Uterus (tissue), 4 donors: ENCODE measurements at places on chromosomes 11 and 22. TPM values are rescaled to one million over a fixed set of nuclear protein-coding genes. Genes with fewer than 3 reads are reported as not detected.
A peak's percentile ranks its signal among the peaks of the same experiment; 100 is the strongest.

Gene GVQW3
- total RNA-seq: 5.9 TPM

Gene CNGA4
- 0.90 TPM for total RNA-seq

Gene FOLR2
- 32.2 TPM for total RNA-seq

Gene MOV10L1
- total RNA-seq: 3.4 TPM

Gene ANKRD49
- total RNA-seq: 25.3 TPM

Gene SMDT1
- total RNA-seq: 98.0 TPM

Gene KRTAP5-1
- not detected for total RNA-seq

Gene CERK
- total RNA-seq: 37.4 TPM

Gene WBP2NL
- total RNA-seq: 6.6 TPM

Gene TMPRSS4
- 5.5 TPM for total RNA-seq

Gene OR5P2
- not detected for total RNA-seq

Gene ADORA2A
- total RNA-seq: 9.9 TPM

Gene CHRM1
- total RNA-seq: 1.3 TPM

Gene MYO7A
- total RNA-seq: 2.0 TPM

Gene PTPRCAP
- 0.29 TPM for total RNA-seq

Gene APOA1
- 2.2 TPM for total RNA-seq

Gene PRG3
- total RNA-seq: not detected

Gene FOLR3
- total RNA-seq: not detected

DNA sequence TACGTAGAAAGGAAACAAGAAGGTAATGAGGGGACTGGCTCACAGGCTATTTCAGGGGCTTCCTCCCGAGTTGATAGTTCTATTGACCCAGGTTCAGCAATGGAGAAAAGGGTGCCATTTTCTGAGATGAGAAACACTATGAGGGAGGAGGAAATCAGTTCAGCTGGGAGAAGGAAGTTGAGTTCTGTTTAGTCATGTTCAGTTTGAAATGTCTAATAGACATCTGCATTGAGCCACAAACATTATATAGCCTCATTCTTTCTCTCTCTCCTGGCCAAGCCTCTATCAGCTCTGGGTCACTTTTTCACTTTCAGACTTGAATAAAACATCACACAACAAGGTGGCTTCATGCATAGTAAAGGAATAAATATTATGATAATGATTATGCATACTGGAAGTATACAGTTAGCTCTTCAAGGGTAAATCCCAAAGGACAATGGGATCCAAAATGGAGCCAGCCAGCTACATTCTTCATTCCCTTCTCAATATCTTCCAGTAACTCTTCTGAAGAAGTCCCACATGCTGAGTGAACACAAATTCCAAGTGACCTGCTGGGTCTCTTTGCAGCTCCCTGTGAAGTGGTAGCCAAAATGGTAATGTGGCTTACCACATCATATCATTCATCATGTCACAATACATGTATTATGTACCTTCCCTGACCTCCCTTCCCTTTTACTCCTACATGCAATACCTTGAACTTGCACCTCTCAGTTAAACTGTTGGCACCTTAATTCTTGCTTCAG is 80.9 kb upstream of the CD44 start:
- DNase-seq: no peak

DNA sequence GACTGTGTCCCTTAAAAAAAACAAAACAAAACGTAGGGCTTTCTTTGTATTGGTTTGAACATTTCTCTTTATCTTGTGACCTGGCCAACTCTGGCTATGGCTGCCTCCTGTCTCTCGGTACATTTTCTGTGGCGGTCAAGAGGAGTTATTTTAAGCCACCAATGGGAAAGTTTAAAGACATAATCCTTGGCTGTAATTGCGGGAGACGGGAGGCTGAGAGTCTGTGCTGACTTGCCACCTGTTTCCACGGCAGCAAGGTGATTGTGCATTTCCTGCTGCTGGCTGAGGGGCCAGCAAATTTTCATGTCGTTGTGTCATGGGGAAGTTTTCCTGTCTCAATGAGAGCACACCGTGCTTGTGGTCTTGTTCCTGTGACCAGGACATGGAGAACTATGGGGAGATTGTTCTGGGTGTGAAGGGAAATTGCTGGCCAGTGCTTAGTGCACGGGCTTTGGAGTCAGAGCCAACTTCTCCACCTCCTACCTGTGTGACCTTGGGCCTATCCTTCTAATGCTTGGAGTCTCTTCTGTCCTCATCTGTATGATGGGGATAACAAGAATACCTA is 11.0 kb downstream of the PTPRJ start:
- no peak for DNase-seq

DNA sequence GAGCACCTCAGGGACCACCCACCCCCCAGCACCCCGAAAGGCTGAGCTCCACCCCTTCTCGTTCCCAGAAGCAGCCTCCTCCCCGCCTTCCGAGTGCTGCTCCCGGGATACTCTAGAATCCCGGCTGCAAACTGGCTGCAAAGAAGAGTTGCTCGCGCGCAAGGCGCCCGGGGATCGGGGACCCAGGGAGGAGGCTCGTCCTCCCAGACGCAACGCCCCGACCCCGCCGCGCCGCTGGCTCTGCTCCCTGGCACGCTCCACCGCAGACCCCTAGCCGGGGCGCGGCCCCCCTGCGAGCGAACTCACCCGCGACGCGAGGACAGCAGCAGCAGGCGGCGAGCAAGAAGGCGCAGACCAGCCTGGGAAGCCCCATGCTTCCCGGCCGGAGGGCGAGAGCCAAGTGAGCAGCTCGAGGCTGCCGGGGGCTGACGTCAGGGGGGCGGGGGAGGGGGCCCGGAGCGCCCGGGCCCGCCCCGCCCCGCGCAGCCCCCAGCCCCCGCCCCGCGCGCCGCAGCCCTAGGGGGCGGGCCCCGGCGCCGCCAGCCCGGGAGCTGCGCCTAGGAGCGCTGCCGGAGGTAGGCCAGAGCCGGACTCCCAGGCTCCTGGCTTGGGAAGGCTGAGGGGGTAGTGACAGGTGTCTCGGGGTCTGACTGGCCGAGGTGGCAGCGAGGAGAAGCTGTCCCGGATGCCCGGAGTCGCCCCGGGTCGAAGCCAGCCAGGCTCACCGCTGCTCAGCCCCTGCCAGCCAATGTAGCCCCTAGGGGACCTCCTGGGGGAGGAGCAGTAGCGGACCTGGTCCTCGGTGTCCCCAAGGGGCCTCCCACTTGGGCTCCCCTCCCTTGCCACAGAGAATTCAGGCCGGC is at the start of gene MCAM:
Gene MCAM, minus strand, starts transcription at position 402 of the 863 bp plus-strand sequence. Its CDS starts 29 bp downstream, at position 373.
- DNase-seq: peak; percentile 64

GRCh38 chr11:107594736-107595135 is 3.8 kb downstream of the ELMOD1 start:
- DNase-seq: no peak

GRCh38 chr11:70091638-70092037 is 13.5 kb downstream of the ANO1 start:
- DNase-seq: no peak

GRCh38 chr11:46305295-46305694 is 27.8 kb downstream of the CREB3L1 start:
- DNase-seq: no peak

- no peak for DNase-seq
These were observed 33.5 kb upstream of the TXNRD2 start for GRCh38 chr22:19974935-19975706.

GRCh38 chr11:13475091-13475490 is 12.1 kb upstream of the BTBD10 start:
- DNase-seq: no peak

DNA sequence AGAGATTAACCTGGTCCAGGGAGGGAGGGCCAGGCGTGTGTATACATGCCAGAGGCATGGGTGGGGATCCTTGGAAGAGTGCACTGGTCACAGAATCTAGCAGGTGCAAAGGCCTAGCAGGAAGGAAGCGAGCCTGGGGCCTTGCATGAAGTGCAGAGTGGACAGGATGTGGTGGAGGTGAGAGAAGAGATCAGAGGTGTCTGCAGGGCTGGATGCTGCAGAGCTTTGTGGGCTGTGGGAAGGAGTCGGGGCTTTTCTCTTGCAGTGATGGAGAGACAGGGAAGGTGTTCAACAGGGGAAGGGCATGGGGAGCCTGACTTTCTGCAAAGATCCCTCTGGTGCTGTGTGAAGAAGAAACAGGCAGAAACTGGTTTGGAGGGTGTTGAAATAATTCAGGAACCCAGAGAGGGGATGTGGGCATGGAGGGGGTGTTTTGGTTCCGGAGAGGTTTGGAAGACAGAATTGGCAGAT is 2.5 kb upstream of the TPST2 start:
- DNase-seq: no peak

DNA sequence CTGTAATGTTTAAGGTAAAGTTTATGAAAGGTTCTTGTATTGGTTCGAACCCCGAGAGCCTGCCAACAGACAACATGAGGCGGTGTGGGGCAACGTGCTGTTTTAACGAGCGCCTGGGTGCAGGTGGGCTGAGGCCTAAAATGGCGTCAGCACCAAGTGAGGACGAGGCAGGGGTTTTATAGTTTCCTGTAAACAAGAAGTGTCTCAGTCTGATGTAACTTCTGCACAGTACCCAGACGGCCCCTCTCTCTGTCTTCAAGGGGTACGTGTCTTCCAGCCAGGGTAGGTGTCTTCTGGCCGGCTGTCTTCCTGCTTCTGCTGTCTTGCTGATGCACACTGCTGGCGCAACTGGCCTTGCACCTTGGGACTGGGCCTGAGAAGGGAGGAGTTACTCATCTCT is 2.7 kb downstream of the PPFIBP2 start:
- no peak for DNase-seq

DNA sequence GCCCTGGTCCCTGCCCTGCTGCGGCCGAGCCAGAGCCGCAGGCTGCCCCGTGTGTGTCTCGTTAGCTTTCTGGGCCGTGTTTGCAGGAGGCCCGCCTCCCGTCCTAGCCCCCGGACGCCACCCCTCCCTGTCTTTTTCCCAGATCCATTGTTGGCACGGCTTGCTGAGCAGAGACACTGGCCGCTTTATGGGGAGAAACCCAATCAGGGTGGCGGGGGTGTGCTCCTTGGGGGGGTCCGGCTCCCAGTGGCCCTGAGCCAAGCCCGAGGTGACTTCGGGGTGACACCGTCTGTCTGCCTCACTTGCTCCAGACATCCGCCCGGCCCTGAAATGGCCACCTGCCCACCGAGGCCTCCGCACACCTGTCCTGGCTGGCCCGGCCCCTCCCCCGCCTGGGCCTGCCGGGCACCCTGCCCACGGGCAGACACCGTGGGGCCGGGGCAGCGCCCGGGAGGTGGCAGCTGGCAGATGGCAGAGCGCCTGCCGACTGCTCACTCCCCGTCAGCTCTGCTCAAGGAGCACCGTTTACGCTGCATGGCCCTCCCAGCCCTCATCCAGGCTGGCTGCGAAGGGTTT is 43.1 kb upstream of the PPARA start:
- peak; percentile 68 for DNase-seq

GRCh38 chr22:50143096-50143495 is 27.4 kb upstream of the PANX2 start:
- DNase-seq: peak; percentile 1

DNA sequence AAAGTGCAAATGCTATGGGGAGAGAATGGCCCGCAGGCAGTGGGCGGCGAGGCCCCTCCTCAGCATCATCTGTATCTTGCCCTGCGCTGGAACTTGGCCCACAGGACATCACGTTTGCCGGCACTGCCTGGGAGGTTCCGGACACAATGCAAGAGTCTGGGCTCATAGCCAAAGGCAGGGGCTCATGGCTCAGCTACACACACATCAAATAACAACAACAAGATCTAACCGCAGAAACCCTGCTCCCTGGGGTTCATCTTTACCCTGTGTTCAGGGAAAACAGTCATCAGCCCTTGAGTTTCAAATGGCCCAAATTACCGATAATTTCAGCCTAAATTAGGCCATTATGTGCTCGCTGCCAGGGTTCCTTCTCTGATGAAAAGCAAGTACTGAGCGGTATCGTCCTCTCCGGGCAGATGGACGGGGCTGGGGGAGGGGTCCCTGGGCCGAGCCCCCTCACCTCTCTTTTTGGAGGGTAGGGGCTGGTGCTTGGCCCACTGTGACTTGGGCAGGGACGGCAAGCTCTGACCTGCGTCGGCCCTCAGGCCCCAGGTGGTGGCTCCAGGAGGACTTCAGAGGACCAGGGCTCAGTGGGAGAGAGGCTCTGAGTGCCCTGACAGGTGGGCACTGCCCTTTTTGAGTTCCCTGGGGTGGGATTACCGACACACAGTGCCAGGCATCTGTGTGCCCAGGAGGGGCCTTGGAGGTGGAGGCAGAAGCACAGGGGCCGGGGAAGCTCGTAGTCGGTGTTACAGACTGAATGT is 25.0 kb upstream of the GAL start:
- peak; percentile 60 for DNase-seq

- DNase-seq: peak; percentile 67
These were observed 3.8 kb downstream of the GAL3ST3 start for GRCh38 chr11:66045177-66045639.

DNA sequence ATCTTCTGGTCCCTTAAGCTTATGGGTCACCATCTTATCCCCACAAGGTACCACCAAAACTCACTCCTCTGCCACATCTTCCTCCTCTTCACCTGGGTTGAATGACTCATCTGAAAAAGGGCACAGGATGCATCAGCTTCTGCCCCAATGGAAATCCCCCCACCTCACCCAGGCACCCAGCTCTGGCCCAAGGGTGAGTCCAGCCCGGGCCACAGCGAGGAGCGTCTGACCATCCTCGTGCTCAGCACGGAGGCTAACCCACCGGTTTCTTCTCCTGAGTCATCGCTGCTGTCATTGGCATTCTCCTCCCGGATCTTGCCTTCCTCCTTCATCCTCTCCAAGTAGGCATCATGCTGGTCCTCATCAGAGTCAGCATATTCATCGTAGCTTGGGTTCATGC is 5.3 kb upstream of the TNKS1BP1 start:
- no peak for DNase-seq

DNA sequence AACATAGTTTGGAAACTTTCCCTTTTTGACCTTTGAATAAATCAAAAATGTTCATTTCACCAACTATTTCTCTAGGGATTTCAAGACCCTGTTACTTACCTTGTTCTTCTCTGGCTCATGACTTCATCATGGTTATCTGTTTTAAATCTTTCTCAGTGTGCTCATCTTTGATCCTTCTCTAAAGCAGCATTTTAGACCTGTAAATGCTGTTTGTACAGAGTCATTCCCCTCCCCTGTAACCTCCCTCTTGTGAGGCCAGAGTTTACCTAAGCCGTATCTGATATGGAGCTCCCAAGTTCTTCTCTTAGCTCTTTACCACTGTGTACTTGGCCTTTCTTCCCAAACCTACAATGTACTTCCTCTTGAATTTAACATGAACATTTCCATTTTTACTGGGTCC is 56.0 kb downstream of the ACER3 start:
- no peak for DNase-seq

GRCh38 chr22:23256986-23257888 is 76.9 kb downstream of the BCR start:
- peak; percentile 51 for DNase-seq

- DNase-seq: peak; percentile 87
These were observed 16.6 kb downstream of the CRELD2 start for GRCh38 chr22:49934891-49935557.

DNA sequence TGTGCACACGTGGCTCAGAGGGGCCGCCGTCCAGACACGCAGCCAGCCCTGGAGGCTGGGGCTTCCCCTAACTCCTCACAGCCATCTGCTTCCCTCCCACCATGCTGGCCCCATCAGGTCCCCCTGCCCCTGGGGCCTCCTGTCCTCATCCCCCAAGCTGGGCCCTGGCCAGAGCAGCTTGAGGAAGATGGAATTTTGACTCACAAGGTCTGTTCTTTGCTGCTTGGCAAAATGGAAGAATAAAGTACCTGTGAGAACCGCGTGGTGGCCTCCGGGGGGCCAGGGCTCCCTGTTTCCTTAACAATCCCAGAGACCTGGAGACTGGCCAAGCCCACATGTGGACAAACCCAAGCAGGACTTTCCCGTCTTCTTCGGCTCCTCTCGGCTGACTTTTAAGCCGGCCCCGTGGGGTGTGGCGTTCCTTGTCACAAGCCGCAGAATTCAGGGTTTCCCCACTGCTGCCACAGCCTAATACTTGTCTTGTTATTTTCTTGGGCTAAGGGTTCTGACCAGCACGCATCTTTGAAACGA is 872.8 kb downstream of the BRD1 start:
- no peak for DNase-seq

GRCh38 chr11:105490333-105490732 is 119.5 kb upstream of the GRIA4 start:
- DNase-seq: no peak
